ENCODE measurements at places on chromosomes 6 and 20. TPM values are rescaled to one million over a fixed set of nuclear protein-coding genes. Genes with fewer than 3 reads are reported as not detected.
A peak's percentile ranks its signal among the peaks of the same experiment; 100 is the strongest.

- no peak for DNase-seq
Observed at GRCh38 chr6:47157653-47158219, 115.6 kb upstream of the ADGRF1 start.

CST5 gene
- total RNA-seq: not detected

DSTN gene
- total RNA-seq: 738 TPM

DNA sequence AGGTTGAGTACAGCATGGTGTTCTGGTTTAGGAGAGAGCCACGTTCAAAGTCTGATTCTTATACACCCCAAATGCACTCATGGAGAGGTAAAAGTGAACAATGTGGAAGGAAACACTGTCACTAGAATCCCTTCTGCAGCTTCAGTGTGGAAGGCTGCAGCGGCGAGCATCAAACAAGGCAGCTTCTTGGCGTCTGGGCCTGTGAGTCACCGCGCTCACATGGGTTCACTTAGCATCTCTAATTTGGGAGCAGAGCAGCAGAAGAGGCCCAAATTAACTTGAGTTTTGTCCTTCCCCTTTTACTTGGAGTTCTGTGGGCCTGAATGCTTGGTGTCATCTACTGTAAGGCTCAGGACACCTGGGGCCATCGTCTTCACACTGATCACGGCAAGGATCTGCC, 10.9 kb upstream of the E2F1 start:
- DNase-seq: peak; percentile 54

DNA sequence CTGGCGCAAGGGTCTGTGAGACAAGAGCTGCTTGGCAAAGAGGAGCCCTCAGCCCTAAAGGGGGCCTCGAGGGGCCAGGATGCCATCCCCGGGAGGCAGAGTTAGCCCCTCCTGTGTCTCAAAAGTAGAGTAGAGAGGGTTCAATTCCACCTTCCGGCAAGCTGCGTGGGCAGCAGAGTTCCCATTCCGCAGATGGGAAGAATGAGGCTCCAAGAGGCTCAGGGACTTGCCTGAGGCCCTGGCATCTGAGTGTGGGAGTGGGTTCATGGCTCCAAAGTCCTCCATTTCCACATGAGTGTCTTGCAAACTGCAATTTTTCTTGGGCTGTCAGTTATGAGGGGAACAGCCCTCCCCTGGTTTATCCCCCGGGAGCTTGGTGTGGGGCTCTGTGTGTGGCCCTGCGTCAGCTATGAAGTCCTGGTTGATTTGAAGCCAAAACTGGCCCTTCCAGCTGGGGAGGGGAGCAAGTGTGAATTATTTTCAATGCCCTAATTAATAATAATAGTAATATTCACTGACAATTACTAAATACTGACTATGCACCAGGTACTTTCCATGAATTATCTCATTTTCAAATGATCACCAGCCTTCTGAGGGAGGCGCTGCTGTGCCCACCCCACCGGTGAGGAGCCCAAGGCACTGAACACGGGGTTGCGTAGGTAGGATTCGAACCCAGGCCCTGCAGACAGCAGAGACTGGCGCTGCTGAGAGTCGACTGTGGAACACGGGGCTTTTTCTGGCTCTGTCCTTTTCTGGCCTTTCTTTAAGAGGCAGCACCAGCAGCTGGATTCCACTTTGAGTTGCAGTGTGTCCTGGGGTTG, 153.0 kb upstream of the PTPN1 start:
- no peak for DNase-seq

GRCh38 chr6:12578751-12579150, 137.8 kb upstream of the PHACTR1 start:
- DNase-seq: no peak

DNA sequence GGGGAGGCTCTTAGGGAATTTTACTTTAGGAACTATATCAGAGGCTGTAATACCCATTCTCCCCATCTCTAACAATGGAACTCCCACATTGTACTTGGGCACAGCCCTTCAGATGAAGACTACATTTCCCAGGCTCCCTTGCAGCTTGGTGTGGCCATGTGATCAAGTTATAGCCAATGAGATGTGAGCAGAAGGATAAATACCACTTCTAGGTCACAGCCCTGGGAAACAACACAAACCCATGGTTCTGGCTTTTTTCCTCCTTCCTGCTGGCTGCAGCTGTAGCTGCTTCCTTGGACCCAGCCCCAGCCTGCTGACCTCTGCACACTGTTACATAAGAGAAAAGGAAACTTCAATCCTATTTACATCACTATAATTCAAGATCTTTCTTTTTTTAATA, 445.9 kb upstream of the JARID2 start:
- DNase-seq: peak; percentile 81

DNA sequence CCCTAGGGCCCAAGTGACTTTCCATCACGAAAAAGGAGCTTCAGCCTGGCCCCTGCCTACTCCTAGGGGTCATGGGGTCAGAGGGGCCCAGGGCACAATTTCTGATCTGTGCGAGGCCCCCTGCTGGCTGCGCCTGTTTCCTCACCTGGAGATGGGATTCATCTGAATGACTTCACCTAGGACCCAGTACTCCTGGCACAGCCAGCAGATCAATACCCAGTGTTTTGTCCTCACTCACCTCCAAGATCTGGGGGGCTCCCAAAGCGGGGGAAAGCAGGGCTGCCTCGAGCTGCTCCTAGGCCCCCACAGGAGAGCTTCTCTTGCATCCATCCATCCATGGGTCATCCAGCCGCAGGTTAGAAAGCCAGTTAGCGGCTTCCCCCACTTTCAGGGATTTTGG, 33.8 kb downstream of the CD40 start:
- DNase-seq: no peak

LST1 gene
- total RNA-seq: 18.4 TPM

- peak; percentile 63 for DNase-seq
Observed at GRCh38 chr20:53621482-53622246, 28.0 kb upstream of the ZNF217 start.

DNA sequence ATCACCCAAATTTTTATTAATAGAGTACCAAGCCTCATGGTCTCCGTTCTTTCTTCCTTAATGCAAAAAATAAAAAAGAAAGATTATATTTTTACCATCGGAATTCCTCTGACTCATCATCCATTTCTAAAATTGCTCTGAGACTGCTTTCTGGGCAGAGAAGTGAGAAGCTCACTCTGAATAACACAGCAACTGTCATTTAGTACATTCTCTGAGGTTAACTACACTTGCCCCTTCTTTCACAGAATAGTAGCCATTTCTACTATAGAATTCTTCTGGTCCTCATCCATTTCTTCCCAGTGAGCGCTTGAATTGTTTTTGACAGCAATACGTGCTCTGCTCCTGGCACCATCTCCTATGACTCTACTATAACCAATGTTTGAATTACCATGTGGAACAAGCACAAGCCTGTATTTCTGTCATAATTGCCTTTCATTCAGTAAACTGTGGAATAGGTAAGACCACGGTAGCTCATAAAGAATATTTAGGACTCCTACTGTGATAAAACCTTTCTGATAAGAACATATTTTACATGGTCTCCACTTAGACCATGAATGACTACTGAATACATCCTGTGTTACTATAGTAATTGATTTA, 435.5 kb upstream of the NRSN1 start:
- DNase-seq: no peak

GRCh38 chr20:44135012-44135412, 52.0 kb downstream of the JPH2 start:
- no peak for DNase-seq

- no peak for DNase-seq
Observed at GRCh38 chr6:127341471-127342202, 1.8 kb downstream of the ECHDC1 start.

GRCh38 chr6:154301839-154302752, 54.5 kb downstream of the IPCEF1 start:
- no peak for DNase-seq

GRCh38 chr6:39224523-39225182, 4.6 kb downstream of the KCNK5 start:
- no peak for DNase-seq

- DNase-seq: no peak
Observed at GRCh38 chr6:134984821-134985220, 34.9 kb upstream of the ALDH8A1 start.

- no peak for DNase-seq
Observed at GRCh38 chr6:128827675-128828464, 55.1 kb upstream of the LAMA2 start.

DNA sequence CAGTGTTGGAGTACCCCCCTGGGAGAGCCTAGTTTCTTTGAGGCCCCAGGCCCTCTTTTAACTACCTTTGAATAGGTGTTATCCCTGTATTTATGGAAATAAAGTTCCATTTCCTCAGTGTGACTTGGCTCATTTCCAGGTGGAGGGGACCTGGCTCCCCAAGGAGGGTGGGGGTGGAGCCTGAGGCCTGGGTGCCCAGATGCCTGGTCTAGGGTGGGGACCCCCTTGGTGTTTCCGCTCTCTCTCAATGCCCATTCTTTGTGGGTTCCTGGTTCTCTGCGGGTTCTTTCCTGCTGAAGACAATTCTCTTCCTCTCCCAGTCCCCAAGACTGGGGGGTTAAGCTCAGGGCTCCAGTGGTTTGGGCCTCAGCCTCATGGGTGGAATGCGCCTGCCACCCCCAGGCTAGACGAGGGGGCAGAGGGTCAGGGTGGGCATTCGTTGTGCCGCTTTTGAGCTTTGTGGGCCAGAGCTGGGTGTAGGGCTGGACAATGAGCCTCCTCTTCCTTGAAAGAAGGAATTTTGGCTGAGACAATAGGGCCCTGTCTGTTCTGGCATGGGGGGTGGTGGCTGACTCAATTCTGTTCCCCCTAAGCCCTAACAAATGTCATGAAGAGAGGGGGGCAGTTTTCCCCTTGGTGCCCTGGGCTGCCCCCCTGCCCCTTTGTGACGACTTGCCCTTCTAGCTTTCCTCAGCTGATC, 686 bp upstream of the EGFL8 start:
- DNase-seq: no peak

FLRT3 gene
- total RNA-seq: 33.2 TPM

VPS52 gene
- 62.5 TPM for total RNA-seq

GRCh38 chr6:145882121-145882531, 67.5 kb upstream of the FBXO30 start:
- DNase-seq: no peak

Measured in mucosa of gallbladder (tissue), 1 donor.